HEK293T (cell line): ENCODE measurements at places on chromosomes 2 and 18.

DNA sequence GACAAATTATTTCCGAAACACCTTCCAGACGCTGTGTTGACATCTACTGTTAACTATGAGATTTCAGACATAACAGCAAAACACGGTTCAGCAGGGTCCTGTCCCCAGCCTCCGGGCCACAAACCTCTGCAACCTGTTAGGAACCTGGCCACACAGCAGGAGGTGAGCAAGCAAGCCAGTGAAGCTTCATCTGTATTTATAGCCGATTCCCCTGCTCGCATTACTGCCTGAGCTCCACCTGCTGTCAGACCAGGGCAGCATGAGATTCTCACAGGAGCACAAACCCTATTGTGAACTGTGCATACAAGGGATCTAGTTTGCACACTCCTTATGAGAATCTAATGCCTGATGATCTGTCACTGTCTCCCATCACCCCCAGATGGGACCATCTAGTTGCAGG, 31.1 kb downstream of the NDUFA10 start:
- no peak for DNase-seq

DNA sequence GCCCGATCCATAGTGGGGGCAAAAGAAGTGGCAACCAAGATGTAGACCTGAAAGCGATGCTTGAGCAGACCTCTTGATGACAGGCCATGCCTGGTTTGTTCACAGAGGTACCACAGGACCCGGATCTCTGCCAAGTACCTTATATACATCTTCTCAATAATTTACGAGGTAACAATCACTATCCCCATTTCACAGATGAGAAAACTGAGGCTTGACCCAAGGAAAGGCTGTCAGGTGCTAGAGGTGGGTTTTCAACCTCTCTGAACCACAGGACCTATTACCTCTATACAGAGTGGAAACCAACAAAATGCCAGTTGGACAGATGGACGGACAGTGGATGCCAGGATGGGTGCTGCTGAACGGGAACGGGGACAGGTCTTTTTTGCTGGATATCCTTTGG, 13.8 kb upstream of the DIS3L2 start:
- no peak for DNase-seq

- DNase-seq = no peak
Measured at GRCh38 chr18:36015629-36016028, 43.1 kb downstream of the RMP24 start.

DNA sequence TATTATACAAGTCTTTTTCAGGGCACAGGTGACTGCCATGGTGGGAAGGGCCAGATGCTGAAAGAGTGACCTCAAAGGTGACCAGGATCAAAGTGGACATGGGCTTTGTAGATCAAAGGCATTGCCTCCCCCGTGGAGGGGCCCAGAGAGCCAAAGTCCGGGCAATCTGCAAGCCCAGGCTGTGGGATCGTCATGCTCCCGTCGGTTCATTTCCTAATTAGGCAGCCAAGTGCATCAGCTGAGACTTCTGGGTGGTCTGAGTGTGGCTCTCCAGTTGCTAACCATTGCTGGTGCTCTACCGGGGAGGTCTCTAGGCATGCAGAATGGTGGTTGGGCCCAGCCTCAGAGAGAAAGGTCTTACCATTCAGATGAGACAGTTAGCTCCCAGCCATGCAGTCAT, 61.6 kb downstream of the TRIB2 start:
- no peak for DNase-seq

DNA sequence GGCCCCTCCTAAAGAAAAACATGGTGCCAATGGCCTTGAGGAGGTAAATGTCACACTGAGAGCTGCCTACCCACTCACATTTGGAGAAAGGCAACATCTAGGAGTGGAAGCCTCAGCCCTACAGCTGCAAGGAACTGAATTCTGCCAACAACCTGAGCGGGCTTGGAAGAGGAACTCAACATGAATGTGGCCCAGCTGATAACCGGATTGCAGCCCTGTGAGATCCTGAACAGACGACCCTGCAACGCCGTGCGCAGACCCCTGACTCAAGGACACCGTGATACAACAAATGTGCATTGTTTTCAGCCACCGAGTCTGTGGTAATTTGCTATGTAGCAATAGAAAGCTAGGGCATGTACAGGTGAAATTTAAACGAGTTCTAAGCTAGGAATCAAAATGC, 99.4 kb downstream of the MYOM1 start:
- no peak for DNase-seq

DNA sequence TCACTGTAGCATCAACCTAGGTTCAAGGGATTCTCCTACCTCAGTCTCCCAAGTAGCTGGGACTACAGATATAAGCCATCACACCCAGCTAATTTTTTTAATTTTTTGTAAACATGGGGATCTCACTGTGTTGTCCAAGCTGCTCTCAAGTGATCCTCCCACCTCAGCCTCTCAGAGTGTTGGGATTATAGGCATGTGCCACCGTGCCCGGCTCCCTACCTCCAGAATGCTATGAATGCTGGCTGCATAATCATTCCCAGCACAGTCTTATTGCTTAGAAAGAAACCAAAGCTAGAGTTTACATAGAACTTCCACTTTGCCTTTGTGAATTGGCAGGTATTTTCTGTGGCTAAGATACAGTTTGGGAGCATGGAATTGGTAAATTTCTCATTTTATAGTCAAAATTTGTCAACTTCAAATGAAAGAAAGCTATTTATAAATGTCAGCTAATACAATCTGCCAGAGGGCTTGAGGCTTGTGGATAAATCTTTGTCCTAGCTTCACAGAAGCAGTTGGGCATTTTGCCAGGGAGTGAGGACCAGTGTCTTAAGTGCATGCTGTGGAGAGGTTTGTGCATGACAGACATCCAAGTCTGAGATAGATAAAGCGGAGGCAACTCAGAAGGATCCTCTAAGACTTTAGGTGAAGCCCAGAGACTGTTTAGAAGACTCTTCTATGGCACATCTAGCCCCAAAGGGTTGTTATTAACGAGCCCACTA, 175.4 kb downstream of the ANTXR1 start:
- no peak for DNase-seq

- peak; percentile 17 for DNase-seq
Measured at GRCh38 chr2:173021939-173022371, 53.7 kb upstream of the MAP3K20 start.

GRCh38 chr2:224999754-225000153, 42.5 kb downstream of the DOCK10 start:
- DNase-seq = no peak

DNA sequence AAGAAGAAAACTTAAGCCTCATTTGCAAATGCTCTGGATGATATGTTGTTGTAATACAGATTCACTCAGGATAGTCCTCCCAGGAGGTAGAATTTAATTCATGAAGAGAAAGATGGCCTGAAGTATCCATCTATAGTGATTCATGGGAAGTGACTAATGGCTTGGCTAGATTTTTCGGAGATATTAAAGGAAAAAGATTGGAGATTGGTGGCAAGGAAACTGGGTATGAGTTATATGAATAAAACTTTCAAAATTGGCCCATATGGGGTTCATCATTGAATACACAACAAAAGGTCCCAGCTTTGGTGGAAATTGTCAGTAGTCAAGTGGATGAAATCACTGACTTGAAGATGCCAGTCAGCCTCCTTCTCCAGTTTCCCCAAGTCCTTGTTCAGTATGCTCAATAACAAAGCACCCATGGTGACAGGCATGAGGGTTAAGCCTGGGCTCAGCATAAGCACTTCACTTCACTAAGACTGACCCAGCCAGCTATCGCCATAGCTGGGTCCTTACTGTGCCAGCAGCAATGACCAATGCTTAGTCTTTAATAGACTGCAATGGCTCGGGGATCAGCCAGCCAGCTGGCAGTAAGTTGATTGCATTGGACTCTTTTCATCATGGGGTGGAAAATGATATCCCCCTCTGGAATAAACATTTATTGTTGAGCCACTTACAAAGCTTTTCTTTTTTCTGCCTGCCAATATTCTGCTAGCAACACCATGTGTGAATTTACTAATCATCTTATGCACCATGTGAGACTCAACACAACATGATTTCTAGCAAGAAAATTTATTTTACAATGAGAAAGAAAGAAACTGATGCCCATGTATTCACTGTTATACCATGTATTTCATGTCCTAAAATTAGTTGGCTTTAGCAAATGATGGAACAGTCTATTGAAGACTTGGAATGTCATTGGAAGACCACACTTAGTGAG, 176.6 kb upstream of the TACR1 start:
- no peak for DNase-seq

DNA sequence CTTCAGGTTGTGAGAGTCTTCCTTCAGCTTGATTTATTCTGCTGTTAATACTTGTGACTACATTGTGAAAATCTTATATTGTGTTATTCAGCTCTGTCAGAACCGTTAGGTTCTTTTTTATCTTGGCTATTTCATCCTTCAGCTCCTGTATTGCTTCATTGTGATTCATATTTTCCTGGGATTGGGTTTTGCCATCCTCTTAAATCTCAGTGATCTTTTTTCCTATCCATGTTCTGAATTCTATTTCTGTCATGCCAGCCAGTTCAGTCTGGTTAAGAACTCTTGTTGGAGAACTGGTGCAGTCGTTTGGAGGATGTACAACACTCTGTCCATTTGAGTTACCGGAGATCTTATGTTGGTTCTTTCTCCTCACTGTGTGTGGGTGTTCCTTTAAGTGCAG, 19.1 kb downstream of the MSTN start:
- no peak for DNase-seq

GRCh38 chr2:96520697-96521096, 15.5 kb upstream of the NEURL3 start:
- DNase-seq = no peak

GRCh38 chr18:79645291-79645983, 34.2 kb upstream of the CTDP1 start:
- DNase-seq = no peak

GRCh38 chr2:112483042-112483473, 1.1 kb downstream of the TTL start:
- peak; percentile 46 for DNase-seq

DNA sequence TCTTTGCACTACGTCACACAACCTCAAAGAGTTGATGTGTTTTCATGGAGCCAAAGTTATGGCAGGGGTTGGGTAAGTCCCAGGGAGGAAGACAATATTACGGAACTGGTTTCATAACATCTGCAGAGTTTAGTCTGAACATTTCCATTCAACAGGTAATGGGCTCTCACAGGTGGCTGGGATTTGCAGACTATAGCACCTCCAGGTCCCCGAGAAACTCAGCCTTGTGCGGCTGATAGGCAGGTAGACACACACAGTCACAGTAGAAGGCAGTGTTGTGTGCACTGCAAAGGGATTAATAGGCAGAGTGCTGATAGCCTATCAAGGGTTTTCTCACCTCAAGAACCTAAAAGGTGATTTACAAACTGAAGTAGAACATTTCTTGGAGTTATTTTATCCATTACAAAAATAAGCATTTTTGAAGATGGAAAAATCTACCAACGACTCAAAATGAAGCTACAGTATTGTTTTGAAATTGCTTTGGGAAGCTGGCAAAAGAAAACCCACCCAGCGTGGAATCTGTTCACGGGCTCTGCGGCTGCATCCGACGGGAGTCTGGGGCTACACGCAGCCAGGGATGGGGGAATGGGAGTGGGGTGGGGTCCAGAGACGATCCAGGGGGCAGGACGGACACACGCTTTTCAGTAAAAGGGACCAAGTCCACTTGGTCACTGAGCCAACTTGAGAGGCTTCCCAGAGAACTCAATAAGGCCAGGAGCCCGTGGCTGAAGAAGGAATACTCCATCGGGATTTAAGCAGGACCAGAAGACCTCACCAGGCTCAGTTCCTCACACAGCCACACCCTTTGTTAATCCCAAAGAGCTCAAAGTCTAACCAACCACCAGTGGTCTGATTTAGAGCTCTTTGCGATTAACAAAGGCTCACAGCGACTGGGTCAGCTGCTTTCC, 82.9 kb downstream of the CHRNA1 start:
- peak; percentile 26 for DNase-seq

DNA sequence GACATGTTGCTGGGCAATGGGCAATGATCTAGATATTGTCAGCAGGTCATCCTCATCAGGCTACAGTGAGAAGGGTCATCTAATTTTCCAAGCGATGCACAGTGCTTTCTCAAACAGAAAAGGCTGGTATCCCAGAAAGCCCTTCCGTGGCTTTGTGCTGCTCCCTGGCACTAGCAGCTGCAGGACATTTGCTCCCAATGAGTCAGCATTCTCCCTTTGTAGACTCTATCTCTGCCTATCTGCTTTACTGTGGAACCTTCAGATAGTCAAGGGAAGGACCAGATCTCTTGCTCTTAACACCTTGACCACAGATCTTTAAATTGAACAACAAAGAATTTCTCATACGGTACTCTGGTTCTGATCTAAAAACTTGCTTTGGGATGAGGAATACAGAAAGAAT, 101.4 kb downstream of the CDH2 start:
- DNase-seq = no peak

DNA sequence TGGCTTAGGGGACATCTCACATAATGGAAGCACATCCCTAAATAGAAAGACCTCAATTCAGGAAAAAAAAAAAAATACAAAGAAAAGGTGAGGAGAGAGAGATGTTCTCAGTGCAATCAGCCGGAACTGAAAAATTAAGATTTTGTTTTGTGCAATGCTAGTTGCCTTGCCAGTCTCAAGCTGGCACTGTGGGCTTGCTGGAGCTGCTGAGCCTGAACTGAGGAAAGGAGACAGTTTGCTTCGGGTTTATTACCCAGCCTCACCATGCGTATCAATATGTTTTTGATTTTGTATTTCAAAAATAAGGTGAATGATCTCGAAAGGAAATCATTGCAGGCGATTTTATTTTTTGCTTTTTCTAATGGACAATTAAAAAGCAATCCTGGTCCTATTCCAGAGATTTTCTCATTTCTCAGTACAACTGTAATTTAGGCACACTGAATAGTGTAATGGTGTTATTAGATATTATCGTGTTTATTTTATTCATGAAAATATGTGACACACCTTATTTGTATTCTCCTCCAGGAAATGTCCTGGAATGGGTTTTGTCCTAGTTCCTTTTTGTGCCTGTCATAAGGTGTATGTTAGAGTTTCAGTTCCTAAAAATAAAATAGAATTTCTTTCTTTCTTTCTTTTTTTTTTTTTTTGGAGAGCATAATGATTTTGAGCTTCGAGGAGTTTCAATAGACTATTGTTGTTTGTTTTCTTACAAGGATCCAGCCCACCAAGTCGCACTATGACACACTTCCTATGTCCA, 72.8 kb upstream of the ZEB2 start:
- DNase-seq = no peak

- no peak for DNase-seq
Measured at GRCh38 chr18:23209031-23209430, 73.7 kb downstream of the CABLES1 start.

DNA sequence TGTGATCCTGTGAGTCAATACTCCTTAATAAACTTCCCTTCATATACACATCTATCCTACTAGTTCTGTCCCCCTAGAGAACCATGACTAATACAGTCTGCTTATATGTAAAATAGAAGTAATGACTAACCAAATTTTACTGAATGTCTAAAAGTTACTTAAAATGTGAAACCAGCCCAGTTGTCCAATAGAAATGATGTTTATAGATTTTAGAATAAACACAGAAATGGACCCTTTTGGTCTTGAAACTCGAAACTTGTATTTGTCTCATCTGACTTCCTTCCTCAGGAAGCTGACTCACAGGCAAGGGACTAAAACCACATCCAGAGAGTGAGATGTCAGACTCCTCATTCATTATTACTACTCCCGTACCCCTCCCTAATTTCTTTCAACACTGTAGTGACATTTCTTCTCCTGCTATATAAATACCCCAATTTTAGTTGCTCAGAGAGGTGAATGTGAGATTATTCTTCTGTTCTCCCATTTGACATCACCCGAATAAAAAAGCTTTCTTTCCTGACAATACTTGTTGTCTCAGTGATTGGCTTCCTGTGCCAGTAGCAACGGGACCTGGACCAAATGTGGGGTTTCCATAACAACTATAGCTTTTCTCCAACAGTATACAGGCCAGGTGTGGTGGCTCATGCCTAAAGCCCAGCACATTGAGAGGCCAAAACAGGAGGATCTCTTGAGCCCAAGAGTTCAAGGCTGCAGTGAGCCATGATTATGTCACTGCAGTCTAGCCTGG, 486.0 kb downstream of the ERBB4 start:
- DNase-seq = no peak
